Amniotic epithelial cell (primary cell): ENCODE measurements at places on chromosomes 12 and 14.
A peak's percentile ranks its signal among the peaks of the same experiment; 100 is the strongest.

GRCh38 chr12:2306735-2307134, 253.9 kb downstream of the CACNA1C start:
- no peak for DNase-seq

DNA sequence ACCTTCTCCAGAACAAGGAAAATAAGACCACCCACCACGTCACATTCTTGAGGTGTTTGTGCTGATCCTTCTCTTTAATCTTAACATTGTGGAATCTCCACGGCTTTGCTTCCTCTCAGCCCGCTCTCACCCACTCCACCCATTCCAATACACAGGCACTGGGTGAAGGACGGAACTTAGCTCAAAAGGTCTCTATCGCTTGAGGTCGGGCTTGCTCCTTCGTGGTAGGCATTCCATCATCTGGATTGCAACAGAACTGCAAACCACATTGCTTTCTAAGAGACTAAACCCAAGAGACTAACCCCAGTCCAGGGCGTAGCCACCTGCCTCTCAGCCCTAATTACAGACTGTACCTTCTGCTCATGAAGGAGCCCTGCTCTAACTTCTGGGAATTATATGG, 24.0 kb upstream of the MDM2 start:
- DNase-seq, result peak; percentile 94

DNA sequence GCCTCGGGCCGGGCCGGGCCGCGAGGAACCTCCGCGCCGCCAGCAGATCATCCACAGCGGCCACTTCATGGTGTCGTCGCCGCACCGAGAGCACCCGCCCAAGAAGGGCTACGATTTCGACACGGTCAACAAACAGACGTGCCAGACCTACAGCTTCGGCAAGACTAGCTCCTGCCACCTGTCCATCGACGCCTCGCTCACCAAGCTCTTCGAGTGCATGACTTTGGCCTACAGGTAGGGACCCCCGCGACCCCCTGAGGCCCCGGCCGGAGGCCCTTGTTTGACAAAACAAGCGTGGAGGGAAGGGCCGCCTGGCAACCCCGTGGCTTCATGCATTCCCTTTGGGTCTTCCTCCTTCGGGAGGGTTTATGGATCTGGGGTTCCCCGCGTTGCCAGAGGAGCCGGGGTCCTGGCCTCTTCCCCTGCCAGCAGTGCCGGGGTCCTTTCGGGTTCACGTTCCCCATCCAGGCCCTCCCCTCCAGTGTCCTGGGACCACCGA, 526 bp downstream of the MLXIP start:
- DNase-seq, result no peak

DNA sequence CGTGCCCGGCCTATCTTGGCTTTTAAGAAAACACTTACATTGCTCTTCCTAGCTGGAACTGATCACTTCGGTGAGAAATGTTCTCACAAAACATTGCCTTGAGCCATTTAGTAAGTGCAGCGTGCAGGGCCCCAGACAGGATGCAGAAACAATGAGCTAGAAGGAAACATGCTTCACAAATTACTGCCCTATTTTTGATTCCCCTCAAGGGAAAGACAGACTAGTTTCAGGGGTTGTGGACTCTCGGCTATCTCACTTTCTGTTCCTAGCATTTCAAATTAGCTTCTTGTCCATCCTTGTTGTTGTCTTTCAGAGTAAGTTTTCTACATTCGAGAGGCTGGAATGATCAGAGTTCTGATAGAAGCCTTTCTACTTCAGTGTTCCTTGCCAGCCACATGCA, 21.6 kb downstream of the TGFB3 start:
- DNase-seq, result no peak

DNA sequence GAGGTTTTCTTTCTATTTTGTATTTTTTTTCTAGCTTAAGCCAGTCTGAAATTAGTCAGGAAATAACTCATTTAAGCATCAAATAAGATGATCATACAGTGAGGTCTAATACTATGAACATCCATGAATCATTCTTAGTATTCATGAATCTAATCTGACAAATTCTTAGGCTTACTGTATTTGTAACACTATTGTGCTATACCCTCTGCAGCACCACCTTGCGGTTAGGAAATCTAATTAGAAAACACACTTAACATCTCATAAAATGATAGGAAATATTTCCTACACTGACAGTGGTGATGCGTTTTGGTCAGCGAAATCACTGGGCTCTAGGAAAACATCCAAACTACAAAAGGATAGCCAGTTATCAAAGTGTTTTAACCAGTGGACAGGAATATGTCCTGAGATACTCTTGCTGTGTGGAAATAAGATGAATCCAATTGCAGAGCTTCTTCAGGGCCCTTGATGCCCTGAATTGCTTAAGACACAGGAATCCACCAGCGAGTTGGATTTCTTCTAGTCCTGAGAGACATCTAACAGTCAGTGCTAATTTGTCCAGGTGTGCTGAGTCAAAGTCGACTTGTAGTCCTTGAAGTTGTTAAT, 109.3 kb upstream of the MYF6 start:
- DNase-seq, result peak; percentile 59

DNA sequence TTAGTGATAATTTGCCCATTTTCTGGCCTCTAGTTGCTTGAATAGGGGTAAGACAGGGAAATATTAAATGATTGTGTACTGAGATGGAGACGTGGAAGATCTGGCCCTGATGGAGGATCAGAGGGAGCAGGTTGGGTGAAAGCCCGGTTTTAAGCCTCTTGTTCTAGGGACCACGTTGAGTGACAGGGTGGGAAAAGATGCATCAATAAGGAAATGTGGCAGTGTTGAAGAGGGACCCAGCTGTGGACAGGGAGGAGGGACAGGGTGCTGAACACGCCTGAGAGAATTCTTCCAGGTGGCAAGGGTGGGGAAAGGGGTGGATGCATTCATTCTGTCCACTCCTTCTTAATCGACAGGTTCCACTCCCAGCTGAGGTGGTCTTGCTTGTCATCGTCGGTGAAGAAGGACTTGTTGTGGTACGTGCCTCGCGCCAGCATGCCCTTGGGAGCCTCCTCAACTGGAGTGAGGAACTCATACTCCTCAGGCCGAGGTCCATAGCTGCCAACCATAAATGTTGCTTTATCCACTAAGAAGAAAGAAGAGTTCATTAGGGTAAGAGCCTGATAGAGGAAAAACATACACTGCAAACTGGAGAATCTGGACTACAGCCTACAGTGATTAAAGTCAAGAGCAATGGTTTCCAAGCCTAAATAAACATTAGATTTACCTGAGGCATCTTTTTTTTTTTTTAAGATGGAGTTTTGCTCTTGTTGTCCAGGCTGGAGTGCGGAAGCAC, 4.0 kb upstream of the ERP27 start:
- DNase-seq, result no peak
